ENCODE measurements at places on chromosomes 16 and 17. TPM values are rescaled to one million over a fixed set of nuclear protein-coding genes. Genes with fewer than 3 reads are reported as not detected.

The ATP1B2 gene
- total RNA-seq: not detected

The MFSD6L gene
- not detected for total RNA-seq

The TP53TG3B gene
- total RNA-seq: 0.08 TPM

The CBX2 gene
- total RNA-seq: 0.23 TPM

The B4GALNT2 gene
- not detected for total RNA-seq
